ENCODE measurements at places on chromosomes 2 and 18.

DNA sequence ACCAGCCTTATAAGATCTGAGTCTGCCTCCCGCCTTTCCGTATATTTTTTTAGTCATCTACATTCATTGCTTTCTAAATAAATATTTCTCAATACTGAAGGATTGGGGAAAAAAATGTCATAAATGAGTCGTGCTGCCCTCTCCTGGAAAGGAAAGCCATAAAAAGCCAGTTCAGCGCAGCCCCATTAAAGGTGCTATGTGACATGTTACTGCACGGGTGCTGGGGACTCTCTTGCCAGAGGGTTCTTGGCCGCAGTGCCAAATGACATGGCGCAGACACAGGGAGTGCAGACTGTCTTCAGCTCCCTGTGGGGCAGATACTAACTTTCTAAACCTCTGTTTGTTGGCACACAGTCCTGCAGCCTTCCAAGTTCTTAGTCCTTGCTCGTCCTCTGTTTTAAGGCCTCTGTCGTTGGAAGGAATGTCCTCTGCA is 53.7 kb upstream of the MAP3K20 start:
- DNase-seq: no peak

DNA sequence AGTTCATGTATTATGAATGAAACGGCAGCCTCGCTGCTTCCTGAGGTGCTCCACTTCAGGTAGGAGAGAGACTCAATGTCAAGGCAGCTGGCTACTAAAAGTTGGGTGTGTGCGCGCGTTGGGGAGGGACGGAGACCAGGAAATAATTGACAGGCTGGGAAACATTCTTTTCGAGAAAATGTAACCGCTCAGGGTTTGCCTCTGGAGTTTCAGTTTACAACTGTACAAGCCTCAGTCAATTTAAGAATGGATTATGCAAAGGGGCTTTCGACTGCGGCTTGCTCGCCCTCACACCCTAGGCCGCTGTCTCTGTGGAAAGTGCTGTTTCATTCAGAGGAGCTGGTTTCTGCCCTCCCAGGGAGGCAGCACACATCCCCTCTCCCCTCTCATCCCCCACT is 4.4 kb upstream of the SPRED2 start:
- no peak for DNase-seq

DNA sequence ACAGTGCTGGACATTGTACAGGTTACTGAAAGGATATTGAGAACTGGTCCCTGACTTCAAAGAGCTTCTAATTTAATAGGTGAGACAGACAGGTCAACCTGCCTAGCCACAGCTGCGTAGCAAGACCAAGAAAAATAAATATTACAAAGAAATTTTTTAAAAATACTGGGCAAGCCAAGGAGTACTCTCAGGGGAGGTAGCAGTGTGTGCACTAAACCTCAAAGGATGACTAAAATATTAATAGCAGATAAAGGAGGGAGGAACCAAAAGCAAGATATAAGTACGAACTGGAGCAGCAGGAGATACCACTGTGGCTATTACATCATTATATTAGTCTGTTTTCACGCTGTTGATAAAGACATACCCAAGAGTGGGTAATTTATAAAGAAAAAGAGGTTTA is 14.9 kb downstream of the SCG2 start:
- no peak for DNase-seq

- DNase-seq: no peak
These were observed 110.7 kb upstream of the ZEB2 start for GRCh38 chr2:144630459-144631215.

DNA sequence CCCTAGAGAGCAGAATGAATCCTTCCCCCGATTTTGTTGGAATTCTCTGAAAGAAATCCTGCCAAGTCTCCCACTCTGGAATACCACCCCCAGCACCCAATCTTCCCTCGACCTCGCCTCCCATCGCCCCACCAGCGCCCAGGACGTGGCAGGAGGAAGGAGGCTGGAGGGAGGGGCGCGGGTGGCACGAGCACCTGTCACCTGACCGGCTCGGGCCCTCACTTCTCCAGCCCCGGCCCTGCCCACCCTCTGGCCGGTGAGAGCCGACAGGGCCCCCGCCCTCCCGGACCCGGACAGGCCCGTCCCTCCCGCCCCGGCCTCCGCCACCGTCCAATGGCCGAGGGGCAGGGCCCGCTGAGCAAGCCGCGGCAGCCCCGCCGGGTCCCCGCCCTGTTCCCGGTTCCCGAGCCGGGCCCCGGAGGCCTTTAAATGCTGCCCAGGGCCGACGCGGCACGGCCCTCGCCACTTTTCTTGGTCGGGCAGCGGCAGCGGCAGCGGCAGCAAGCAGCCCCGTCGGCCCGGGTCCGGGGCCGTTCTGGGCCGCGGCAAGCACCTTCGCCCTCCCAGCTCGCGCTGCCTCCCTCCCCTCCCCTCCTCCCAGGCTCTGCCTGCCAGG is at the start of gene LGALSL:
Gene LGALSL (plus strand): TSS at position 393 of the 616 bp plus-strand sequence. CDS start 384 bp downstream, outside the sequence.
- DNase-seq: no peak

DNA sequence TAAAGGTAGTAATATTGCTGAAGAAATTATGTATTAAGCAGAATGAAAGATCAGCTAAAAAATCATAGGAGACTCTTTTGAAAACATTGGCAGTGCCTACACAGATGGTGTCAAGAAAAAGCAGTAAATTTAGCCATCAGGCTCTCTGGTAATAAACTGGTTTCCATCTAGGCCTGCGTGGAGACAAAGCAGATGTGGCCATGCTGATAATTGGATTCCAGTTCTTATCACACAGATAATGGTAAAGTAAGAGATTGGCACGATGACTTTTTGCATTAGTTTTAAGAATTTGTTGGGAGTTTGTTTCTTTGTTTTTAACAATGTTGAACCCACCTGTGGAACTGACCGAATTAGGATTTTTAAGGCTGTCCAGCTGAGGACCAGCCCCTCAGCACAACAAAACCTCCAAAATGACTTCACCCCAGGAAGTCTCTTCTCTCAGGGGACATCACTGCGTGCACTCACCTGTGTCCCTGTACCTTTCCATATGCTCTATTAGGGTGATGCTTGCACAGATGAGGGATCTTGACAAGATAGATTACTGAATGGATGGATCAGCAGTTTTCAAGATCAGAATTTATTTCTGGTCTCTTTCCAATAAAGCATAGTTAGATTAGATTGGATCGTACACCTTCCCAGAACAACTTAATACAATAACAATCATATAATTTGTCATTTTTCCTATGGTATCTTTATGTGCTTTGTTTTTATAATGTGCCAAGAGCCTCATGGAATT is 69.1 kb upstream of the DNAJC10 start:
- no peak for DNase-seq

DNA sequence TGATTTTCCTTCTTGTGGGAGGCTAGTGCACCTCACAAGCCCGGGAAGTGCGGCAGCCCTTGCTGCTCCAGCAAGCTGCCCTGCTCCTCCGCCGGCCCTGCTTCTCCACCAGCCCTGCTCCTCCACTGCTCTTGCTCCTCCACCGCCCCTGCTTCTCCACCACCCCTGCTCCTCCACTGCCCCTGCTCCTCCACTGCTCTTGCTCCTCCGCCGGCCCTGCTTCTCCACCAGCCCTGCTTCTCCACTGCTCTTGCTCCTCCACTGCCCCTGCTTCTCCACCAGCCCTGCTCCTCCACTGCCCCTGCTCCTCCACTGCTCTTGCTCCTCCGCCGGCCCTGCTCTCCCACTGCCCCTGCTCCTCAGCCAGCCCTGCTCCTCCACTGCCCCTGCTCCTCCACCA is 95.6 kb downstream of the NDUFA10 start:
- DNase-seq: no peak

DNA sequence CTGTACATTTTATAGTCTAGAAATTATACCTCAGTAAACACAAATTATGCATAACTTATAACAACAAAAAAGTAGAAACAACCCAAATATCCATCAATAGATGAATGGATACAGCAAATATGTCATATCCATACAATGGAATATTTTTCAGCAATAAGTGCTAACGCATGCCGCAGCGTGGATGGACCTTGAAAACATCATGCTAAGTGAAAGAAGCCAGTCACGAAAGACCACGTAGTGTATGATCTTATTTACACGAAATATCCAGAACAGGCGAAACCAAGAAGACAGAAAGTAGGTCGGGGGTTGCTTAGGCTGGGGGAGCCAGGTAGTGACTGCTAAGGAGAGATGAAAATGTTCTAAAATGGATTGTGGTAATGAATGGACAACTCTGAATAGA is 167.1 kb upstream of the MYCN start:
- DNase-seq: no peak

DNA sequence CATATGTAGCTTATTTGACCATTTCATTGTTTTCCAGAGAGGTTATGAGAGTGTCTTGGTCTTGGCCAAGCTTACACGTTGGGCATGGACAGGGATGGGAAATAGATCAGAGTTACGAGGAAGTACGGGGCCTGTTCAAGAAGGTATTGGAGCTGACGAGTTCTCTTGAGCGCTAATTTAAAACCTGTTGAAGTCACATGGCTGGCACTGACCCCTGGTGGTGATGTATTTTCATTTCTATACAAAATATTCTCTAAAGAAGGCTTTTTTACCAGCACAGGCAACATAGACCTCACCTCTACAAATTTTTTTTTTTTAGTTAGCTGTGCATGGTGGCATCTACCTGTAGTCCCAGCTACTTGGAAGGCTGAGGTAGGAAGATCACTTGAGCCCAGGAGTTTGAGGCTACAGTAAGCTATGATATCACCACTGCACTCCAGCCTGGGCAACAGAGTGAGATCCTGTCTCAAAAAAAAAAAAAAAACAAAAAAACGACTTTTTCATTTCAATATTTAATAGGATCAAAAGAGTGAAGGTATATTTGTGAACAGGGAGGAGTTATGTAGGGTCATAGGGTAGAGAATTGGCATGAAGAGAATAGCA is 19.6 kb downstream of the UGP2 start:
- DNase-seq: no peak
